Activated CD4-positive, alpha-beta T cell treated with anti-CD3 and anti-CD28 coated beads for 36 hours (primary cell): ENCODE measurements at places on chromosomes 13 and 19.

DNA sequence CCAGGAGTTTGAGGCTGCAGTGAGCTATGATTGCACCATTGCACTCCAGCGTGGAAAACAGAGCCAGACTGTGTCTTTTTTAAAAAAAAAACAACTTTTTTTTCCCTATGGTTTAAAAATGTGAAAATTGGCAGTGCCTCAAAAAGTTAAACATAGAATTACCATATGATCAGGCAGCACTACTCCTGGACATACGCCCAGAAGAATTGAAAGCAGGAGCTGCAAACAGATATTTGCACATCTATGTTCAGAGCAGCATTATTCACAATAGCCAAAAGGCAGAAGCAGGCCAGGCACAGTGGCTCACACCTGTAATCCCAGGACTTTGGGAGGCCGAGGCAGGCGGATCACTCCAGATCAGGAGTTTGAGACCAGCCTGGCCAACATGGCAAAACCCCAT lies 3.8 kb upstream of the RETN start:
- no peak for DNase-seq

- DNase-seq = peak; percentile 89
Measured at GRCh38 chr19:45670670-45671453, 2.8 kb downstream of the GIPR start.

- peak; percentile 87 for DNase-seq
Measured at GRCh38 chr19:10699650-10700335, 1.4 kb upstream of the QTRT1 start.

DNA sequence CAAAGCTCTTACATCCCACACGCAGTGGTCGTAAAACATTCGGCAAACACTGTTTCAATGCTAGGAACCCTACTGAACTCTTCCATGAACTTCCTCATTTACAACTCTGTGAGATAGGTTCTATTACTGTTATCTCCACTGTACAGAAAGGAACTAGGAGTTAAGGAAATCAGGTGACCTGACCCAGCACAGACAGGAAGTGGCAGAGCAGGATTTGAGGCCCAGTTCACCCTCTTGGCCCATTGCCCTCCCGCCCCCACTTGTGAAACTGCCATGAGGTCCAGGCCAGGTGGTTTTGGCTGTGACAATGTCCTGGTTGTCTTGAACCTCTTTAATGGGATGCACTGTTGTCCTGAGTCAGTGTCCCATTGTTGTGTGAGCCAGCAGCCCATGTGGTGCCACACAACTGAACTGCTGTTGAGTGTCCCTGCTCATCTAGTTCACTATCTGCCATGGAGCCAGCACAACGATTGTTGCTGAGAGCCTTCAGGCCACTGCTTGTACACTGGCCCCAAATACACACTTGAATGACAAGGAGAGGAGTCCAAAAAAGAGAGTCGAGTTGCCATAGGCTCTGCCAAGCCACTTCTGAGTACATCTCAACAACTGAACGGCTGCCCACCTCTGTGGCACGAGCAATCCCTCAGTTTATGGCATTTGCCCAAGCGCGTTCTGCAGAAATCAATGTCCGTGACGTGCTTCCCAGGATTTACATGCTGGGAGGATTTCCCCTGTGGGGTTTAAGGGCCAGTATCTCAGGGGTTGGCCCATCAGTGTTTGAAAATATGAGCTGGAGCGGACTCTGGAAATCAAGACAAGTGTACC lies 484.6 kb downstream of the TSHZ3 start:
- DNase-seq = no peak

DNA sequence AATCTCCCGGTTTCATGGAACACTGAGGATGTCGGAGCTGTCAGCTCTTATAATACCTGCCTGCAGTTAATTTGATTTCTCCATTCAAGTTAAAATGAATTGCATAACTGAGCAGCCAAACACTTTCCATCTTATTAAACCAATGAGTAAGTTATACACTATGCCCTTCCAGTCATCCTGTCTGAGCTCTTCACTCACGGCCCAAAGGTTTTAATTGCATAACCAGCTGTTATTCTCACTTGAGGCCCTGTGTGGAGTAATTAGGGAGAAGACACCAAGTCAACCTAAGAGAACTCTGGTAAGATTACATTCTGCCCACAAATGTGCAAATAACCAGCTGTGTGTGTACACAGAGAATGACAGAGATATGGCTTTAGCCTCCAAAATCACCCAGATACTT lies 303.5 kb downstream of the TBC1D4 start:
- DNase-seq = no peak

- DNase-seq = no peak
Measured at GRCh38 chr13:101763191-101763590, 310.7 kb downstream of the ITGBL1 start.

DNA sequence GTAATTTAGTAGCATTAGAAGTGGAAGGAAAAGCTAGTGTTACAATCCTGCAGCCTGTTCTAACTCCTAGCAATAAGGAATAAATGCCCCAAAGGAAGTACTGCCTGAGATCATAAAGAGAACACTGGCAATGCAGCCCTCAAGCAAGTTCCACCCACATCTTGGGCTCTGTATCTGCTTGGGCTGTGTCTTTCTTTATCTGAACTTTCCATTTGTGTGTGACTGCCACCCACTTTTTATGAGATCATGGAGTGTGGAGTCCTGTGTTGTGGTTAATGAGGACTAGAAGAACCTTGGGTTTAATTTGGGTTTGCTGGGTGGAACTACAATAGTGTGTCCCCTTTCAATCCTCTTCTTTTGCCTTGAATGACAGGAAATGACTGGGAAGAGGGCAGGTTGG lies 38.2 kb downstream of the RFXAP start:
- DNase-seq = no peak

DNA sequence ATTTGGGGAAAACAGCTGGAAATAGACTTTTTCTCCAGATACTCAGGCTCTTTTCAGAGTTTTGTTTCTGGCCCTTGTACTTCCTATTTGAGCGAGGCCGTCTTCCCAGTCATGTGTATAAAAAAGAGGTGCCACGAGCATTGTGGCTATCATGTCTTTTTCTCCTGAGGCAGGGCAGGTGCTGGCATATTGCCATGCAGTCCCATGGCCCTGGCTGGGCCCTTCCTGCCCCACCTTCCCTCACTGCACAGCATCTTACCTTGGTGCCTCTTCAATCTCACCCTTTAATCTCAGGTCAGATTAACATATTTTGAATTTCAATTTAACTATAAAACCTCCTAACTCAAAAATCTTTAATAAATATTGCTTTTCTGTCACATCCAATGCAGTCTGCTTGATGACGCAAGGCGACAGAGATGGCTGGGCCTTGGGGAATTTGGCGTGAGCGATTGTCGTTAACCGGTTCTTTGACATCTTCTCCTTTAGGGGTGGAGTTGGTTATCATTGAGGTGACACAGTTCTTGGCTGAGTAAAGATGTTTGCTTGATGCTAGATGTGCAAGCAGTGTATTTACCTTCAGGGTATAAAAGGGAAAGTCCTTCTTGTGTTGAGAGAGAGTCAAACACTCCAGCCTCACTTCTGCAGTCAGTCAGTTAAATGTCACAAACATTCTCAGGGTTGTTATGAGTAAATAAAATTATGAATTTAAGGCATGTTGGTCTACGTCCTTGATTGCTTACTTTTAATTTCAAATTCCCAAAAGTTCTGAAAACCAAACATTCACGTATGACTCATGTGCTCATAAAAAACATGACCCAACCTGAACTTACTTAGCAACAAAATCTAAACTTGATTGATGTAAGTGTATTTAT lies 289.9 kb downstream of the MYO16 start:
- no peak for DNase-seq

- DNase-seq = no peak
Measured at GRCh38 chr13:54379461-54379860, 1350.8 kb downstream of the OLFM4 start.

DNA sequence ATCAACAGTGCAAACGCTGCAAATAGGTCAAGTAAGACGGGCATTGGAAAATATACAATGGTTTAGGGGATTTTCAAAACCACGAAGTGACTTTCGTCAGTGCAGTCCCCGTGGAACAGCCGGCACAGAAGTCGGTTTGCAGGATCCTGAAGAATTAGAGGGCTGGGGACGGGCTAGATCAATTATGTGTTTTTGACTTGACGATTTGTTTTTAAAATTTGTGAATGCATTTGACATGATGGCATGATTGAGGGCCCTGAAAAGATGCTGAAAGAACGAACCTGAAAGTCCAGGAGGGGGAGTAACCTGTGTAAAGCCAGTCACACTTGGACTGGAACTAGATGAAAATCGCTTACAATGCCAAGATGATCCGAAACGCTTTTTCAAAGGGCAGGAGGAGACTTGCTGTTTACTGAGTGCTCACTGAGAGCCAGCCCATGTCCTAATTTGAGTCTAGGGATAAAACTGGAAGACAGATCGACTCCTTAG lies 8.9 kb upstream of the DGKH start:
- no peak for DNase-seq

GRCh38 chr13:89845874-89846273 lies 1501.6 kb upstream of the MIR17HG start:
- DNase-seq = no peak

DNA sequence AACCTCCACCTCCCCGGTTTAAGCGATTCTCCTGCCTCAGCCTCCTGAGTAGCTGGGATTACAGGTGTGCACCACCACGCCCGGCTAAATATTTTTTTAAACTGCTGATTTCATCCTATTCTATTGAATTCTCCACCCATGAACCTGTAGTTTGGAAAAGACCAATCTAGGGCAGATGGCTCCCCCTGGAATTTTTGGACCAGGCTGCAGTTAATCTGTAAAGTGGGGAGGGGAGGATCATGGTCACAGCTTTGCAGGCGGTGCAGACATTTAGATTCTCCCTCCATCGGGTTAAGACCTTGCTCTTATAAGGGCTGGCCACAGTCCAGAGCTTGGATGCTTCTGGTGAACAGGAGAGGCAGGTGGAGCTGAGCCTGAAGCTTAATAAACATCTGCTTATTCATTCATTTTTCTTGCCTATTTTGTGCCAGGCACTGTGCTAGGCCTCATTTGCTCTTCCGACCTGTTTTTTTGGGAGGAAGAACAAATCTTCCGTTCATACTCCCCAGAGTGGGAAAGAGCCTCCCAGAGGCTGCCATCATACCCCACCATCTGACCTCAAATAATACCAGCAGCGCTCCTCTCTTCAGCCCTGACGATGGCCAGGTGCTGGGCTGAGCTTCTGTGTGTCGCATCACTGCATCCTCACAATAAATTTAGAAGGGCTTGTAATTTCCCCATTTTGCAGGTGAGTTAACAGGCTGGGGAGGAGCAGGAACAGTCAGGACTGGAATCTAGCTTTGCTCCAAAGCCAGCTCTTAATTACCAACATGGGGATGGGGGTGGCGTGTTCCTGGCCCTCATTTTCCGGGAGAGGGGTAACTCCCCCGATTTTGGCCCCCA lies 902 bp upstream of the CCDC106 start:
- DNase-seq = no peak

GRCh38 chr13:110214637-110215036 lies 92.3 kb downstream of the COL4A1 start:
- no peak for DNase-seq

GRCh38 chr13:96781141-96781540 lies 213.1 kb downstream of the OXGR1 start:
- DNase-seq = no peak

DNA sequence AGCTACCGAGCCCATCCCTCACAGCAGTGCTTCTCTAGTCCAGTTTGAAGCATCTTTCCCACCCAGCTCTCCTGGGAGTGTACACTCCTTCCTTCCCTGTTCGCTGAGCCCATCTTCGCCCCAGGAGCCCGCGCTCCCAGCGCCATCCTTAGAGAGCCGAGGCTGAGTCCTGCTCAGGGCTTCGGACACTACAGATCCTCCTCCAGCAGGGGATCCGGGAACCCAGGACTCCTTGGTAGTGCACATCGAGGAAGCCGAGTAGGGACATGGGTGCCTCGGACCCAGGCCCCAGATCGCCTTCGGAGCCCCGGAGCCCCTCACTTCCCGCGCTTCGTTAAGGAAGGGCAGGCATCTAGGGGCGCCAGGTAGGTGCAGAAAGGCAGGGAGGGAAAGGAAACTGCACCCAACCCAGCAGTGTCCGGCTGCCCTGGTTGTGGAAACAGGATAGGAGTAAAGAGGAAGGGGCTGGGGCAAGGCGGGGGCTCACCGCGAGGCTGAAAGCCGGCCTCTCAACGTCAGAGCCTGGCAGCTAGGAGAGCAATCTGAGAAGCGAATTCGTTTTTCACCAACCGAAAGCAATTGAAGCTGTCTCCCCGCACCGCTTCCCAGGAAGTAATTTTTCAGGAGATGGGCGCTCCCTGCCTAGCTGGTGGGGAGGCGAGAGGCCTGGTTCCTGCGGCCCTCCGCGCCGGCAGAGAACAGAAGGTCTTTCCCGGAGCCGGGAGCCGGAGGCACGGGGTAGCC lies 1.0 kb downstream of the PDX1 start:
- DNase-seq = peak; percentile 35

DNA sequence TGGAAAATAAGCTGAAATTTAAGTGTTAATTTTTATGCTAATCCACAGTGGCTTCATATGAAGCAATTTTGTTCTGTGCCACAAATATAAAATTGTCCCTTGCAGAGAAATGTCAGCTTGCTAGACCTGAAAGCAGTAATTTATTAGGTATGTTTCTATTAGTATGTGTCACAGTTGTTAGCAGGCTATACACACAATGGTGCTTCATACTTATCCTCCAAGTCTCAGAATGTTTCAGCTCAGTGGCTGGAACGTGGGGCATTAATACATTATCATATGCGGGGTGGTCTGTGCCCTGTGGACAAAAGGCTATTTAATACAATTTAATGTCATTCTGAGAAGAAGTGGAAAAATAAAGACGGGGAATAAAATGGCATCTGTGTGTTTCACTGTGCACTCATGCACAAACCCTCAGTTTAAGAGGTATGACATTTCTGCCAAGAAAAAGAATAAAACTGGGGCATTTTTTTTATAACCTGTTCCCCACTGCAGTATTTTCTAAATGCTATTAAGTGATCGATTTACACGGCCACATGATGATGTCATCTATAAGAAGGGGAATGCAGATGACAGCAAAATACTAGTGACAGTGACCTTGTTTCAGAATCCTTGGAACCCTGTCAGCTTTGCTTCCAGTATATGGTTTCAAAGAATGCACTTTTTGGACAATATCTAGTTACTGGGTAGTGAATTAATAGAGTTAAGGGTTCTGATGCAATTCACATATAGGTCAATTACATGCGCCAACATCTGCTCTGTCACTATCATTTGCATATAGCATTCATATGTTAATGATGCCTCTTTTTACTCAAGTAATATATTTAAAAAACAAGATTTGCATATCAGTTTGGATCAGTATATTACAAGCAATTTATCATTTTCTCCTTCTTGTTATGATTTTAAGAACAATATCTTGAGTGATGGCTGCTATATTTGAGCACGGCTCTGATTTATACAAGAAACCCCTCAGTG lies 21.2 kb upstream of the ZNF536 start:
- no peak for DNase-seq
